ENCODE measurements at places on chromosomes 6 and 20. TPM values are rescaled to one million over a fixed set of nuclear protein-coding genes. Genes with fewer than 3 reads are reported as not detected.
A peak's percentile ranks its signal among the peaks of the same experiment; 100 is the strongest.

DNA sequence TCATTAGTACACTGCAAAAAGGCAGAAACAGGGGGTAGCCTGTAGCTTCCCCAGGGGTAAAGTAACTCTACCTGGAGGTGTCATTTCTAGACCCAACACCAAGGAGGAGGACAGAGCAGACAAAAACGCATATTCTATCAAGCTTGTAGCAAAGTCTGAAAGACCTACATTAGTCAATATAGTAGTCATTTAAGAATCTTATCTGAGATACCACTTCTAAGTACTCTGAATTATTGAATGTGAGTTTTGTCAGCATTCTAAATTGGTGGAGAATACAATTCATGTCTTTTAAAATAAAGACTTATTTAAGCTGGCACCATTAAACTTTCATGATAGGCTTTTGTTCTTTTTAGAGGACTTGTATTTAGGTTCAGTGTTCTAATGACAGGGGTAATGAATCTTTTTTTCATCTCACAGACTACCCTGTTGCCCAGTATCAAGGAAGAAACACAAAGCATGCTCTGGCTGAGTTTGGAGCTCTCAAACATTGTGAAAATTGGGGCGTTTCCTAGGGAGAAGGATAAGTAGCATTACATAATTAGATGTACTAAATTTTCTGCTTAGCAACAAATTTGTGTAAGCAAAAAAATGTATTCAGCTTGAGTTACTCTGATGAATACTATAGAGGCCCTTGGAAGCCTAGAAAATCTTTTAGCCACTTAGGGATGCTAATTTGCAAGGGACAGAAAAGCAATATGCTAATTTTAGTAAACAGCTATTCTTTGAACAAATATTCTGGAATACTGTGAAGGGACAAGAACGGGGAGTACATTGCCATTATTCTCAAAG lies 255.4 kb upstream of the HSF2 start:
- no peak for DNase-seq
- H3K36me3 ChIP-seq = no peaks in the 10 kb centered on the region
- H3K27ac ChIP-seq = no peak overlapping the region
- H3K4me3 ChIP-seq = no peak overlapping the region
- no peaks in the 10 kb centered on the region for H3K27me3 ChIP-seq

DNA sequence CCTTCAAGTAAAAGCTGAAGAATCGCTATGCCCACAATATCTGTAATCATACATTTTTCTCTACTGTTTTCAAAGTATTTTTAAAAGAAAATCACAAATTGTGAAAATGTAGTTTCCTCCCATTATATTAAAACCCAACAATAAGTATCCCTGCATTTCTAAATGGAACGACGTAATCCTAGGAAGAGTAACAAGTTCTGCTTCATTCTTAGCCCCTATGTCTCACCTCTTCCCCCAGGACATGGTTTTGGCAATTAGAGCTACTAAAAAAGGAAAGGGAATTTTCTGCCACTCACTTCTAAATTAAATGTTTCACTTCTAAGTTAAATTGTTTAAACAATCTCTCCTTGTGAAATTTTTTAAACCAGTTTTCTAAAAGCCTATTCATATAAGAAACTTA lies 47.4 kb downstream of the TBPL1 start:
- H3K4me3 ChIP-seq = no peak overlapping the region
- no peak overlapping the region for H3K27ac ChIP-seq
- no peak for DNase-seq
- peaks cover 3% of the 10 kb centered on the region for H3K4me1 ChIP-seq
- H3K36me3 ChIP-seq = no peaks in the 10 kb centered on the region

SEC23B gene
- 52.3 TPM for total RNA-seq

GRCh38 chr20:35735826-35736470 lies 6.1 kb downstream of the RBM39 start:
- H3K4me1 ChIP-seq = peaks cover 23% of the 10 kb centered on the region
- H3K27me3 ChIP-seq = no peaks in the 10 kb centered on the region
- H3K36me3 ChIP-seq = no peaks in the 10 kb centered on the region
- DNase-seq = no peak
- H3K4me3 ChIP-seq = peak overlapping the region; percentile 47

CALHM5 gene
- 0.10 TPM for total RNA-seq

FAM83B gene
- not detected for total RNA-seq

SH3BGRL2 gene
- total RNA-seq = 47.2 TPM

GRCh38 chr6:3888153-3888957 lies 39.2 kb downstream of the FAM50B start:
- H3K36me3 ChIP-seq = no peaks in the 10 kb centered on the region
- H3K4me1 ChIP-seq = peaks cover 2% of the 10 kb centered on the region
- no peak overlapping the region for H3K27ac ChIP-seq
- H3K27me3 ChIP-seq = no peaks in the 10 kb centered on the region
- no peak for DNase-seq

NNAT gene
- 1,047 TPM for total RNA-seq

TNNC2 gene
- 0.64 TPM for total RNA-seq

TRIM31 gene
- not detected for total RNA-seq

ZDHHC14 gene
- total RNA-seq = 5.1 TPM

CST3 gene
- total RNA-seq = 224 TPM

DNA sequence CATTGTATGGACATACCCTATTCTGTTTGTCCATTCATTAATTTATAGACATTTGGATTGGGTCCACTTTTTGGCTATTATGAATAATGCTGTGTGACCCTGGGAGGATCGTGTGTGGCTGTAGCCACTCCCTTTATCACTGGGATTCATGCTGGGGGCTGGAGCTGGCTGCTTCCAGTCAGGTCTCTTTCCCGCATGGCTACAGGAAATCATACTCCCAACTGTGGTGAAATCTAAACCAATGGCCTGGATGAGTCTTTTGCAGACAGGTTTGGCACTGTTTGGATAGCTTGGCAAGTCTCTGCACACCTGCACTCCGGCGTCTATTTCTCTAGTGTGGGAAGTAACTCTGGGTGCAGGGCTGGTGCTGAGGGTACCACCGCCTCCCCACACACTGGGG lies 80.4 kb downstream of the RIN2 start:
- peaks cover 23% of the 10 kb centered on the region for H3K36me3 ChIP-seq
- H3K27me3 ChIP-seq = peaks cover 2% of the 10 kb centered on the region
- no peak for DNase-seq

DNA sequence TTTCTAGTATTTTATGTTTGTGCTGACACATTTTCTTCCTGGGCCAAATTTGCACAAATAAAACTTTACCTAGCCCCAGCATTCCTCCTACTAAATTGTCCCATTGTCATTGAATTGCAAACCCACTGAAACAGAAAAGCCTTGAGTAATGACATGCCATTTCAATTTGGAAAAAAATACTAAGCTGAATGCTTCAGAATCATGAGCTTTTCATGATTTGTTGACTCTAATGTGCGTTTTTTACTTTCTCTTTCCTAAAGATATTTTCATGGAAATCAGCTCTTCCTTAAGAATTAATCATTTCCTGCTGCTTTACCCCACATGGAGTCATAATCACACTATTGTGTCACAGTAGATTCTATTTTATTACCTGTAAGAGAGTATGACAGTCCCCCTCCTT lies 47.4 kb downstream of the TRDN start:
- DNase-seq = no peak
- H3K36me3 ChIP-seq = no peaks in the 10 kb centered on the region
- H3K4me1 ChIP-seq = no peaks in the 10 kb centered on the region
- no peak overlapping the region for H3K27ac ChIP-seq
- H3K27me3 ChIP-seq = peaks cover 2% of the 10 kb centered on the region

SPAG4 gene
- total RNA-seq = 5.0 TPM

DNMT3B gene
- total RNA-seq = 29.0 TPM

DNA sequence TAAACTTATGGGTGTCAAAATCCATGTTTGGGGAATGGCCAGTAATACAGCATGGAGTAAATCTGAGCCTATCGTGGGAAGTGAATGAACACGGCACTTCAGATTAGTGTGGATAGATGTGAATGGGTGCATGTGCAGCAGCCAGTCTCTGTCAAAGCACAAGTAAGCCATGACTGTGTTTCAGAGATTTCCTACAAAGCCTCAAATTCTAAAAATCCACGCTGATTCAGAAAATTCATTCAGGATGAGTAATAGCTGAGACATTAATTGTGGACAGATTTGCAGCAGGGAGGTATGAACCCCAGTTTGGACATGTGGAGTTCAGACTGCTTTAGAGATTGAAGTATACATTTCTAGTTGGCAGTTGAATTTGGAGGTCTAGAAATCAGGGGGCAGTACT lies 115.1 kb downstream of the QKI start:
- peaks cover 55% of the 10 kb centered on the region for H3K4me1 ChIP-seq
- H3K27me3 ChIP-seq = peaks cover 3% of the 10 kb centered on the region
- DNase-seq = no peak
- H3K36me3 ChIP-seq = no peaks in the 10 kb centered on the region

REM1 gene
- 2.8 TPM for total RNA-seq

- H3K36me3 ChIP-seq = peaks cover 8% of the 10 kb centered on the region
- no peak overlapping the region for H3K4me3 ChIP-seq
- no peak for DNase-seq
- H3K4me1 ChIP-seq = peaks cover 11% of the 10 kb centered on the region
- H3K27ac ChIP-seq = peak overlapping the region; percentile 52
Measured at GRCh38 chr6:40321616-40322015, 265.5 kb downstream of the LRFN2 start.

GRCh38 chr20:60691966-60692615 lies 560.0 kb upstream of the CDH4 start:
- H3K4me1 ChIP-seq = peaks cover 28% of the 10 kb centered on the region
- H3K27me3 ChIP-seq = peaks cover 2% of the 10 kb centered on the region
- peak overlapping the region; percentile 83 for H3K27ac ChIP-seq
- peak overlapping the region; percentile 70 for H3K4me3 ChIP-seq
- no peak for DNase-seq

DNA sequence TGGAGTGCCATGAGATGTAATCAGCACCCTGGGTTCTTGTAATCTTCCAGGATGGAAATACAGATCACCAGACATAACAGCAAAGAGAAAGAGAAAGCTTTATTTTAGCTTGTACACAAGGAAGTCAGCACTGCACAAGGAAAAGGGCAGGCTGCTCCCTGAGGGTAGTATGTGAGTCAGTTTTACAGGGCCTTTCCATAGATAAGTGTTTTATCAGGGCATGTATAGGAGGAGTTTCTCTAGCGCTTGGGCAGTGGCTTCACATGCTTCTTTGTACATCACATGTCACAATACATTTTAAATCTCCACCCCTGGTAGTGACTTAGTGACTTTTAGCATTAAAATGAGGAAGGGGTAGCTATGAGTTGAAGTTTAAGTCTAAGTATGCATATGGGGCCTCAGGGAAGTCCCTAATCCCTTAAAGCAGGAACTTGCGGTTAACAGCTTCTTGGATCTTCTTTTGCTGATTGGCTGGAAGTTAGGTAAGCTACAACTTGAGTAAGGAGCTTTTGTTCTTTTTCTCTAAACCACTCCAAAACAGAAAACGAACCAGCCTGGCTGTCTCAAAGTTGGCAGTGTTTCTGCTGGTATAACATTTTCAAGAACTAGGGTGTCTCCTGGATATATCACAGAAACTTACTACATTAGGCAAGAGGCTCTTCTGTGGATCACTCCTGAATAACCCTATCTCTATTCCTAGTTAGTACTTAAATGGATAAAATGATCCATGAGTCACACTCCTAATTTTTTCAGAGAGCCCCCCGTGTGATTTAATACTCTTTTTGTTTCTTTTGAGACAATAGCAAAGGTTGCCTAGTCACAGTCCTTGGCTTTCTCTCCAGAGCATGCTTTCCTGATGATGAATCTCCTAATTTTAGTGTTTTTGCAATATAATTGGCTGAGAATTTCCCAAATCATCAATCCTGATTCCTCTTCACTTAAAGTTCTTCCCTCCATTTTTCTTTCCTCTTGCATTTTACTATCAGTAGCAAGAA lies 60.2 kb downstream of the MRAP2 start:
- no peak overlapping the region for H3K4me3 ChIP-seq
- peaks cover 5% of the 10 kb centered on the region for H3K36me3 ChIP-seq
- no peak overlapping the region for H3K27ac ChIP-seq
- H3K4me1 ChIP-seq = no peaks in the 10 kb centered on the region

GRCh38 chr6:35181933-35182612 lies 31.7 kb upstream of the SCUBE3 start:
- no peaks in the 10 kb centered on the region for H3K27me3 ChIP-seq
- no peak for DNase-seq
- H3K36me3 ChIP-seq = no peaks in the 10 kb centered on the region
- H3K4me1 ChIP-seq = peaks cover 3% of the 10 kb centered on the region

DNA sequence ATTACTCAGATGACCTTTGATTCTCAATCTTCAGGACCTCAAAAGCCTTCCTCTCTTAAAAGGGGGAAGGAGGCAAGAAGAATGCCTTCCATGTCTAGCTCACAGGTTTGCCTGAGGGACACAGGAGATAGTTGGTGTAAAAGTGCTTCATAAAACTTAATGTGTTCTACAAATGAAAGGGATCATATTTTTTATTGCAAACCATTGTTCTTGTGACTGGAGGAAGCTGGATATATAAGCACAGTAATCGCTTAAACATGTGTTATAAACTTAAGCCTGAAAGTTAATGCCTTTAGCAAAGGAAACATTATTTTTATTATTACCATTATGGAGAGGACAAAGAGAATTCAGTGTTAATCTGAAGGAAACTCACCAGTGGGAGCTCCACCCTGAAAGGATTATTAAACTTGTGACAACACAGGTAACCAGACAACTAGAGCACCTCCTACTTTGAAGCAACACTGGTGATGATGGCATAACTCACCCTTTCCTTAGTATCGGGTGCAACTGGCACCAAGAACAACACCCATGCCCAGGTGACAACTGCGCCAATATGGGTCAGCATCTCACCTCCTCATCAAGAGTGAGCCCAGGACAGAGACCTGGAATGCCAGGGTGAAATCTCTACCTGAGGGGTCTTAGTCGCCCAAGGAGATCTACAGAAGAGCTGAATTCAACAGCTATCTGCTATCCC lies 288.7 kb upstream of the PRDM1 start:
- H3K36me3 ChIP-seq = no peaks in the 10 kb centered on the region
- H3K27ac ChIP-seq = no peak overlapping the region

GRCh38 chr6:77626426-77626825 lies 26.4 kb upstream of the MEI4 start:
- no peaks in the 10 kb centered on the region for H3K4me1 ChIP-seq
- no peak overlapping the region for H3K27ac ChIP-seq
- H3K27me3 ChIP-seq = no peaks in the 10 kb centered on the region
- H3K36me3 ChIP-seq = no peaks in the 10 kb centered on the region

DNA sequence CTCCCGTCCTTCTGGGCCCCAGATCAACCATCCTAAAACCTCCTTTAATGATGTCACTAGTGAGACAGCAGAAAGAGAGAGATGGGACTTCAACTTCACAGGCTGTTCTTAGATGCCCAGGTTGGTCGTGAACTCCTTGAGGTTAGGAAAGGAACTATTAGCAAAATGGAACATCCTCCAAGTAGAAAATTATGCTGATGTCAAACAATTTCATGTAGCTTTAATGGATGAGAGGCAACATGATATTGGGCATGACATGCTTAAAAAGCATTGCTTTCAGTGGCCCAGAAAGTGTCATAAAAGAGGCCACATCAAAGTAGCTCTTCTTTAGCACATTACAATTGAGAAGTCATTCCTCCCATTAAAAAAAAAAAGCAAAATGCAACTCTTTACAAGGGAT lies 248.1 kb downstream of the PTPRT start:
- H3K36me3 ChIP-seq = no peaks in the 10 kb centered on the region
- peaks cover 2% of the 10 kb centered on the region for H3K27me3 ChIP-seq
- no peak overlapping the region for H3K27ac ChIP-seq
- H3K4me3 ChIP-seq = no peak overlapping the region

- H3K27me3 ChIP-seq = peaks cover 2% of the 10 kb centered on the region
- H3K4me1 ChIP-seq = peaks cover 1% of the 10 kb centered on the region
- no peak overlapping the region for H3K4me3 ChIP-seq
- no peak overlapping the region for H3K27ac ChIP-seq
- no peak for DNase-seq
Measured at GRCh38 chr20:34797012-34797995, 28.1 kb downstream of the NCOA6 start.

Measured in glutamatergic neuron (in vitro differentiated cells).